ENCODE measurements at places on chromosomes 1 and 21.

GRCh38 chr1:197471248-197471985 is 203.4 kb downstream of the CRB1 start:
- DNase-seq = no peak

DNA sequence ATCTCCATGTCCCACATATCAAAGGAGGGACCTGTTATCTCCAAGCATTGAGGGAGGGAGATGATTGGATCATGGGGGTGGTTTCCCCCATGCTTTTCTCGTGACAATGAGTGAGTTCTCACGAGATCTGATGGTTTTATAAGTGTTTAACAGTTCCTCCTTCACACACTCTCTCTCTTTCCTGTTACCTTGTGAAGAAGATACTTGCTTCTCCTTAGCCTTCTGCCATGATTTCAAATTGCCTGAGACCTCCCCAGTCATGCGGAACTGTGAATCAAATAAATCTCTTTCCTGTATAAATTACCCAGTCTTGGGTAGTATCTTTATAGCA is 91.6 kb downstream of the DDAH1 start:
- no peak for DNase-seq

GRCh38 chr1:111209622-111210021 is 9.2 kb upstream of the DENND2D start:
- DNase-seq = no peak

DNA sequence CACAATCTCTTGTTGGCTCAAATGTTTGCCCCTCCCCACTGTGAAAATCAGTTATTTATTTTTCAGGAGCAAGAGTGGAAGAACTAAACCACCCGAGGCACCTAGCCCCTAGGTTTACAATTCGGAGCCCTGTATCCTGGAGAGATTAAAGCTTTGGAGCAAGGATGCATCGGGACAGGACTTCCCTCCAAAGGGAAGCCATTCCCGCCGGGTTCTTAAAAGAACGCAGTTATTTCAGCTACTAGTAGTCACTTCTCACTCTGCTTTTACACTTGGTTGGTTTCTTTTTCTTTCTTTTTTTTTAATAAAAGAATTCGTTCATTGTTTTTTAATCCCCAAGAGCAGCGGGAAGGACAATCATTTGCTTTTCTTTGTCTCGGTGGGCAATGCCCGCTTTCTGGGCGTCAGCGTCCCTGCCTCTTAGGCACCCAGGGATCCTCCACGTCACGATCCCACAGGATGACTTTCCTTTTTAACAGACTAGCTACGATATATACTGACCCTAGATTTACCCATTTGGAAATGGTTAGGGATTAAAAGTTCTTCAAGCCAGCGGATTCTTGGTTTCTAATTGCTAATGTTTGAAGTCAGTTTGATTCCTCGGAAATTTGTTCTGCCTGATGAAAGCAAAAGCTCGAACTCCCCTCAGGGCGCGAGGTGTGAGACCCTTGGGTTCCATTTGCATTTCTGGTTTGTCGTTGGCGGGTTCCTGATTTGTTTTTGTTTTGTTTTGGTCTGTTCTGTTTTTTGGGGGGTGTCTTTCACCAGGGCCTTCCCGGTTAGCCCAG is 9.0 kb downstream of the TBX15 start:
- DNase-seq = no peak

GRCh38 chr1:183490932-183491331 is 18.6 kb downstream of the SMG7 start:
- DNase-seq = no peak

DNA sequence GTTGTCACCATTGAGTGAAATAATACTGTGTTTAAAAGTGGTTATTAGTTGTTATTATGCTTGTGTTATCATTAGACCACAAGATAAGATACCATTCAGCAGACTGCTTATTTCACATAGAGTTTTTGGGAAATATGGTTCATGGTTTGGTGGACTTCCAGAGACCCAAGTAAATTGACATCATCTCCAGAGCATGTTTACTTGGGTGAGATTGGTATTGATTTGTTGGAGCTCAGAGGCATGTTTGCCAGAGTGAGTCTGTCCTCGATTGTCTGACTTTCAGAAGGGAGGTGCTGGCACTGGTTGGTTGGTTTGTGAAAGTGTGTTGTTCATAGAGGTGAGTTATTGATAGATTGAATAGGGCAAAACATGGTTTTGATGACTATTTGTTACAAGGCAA is 291.4 kb downstream of the TGFB2 start:
- DNase-seq = no peak

DNA sequence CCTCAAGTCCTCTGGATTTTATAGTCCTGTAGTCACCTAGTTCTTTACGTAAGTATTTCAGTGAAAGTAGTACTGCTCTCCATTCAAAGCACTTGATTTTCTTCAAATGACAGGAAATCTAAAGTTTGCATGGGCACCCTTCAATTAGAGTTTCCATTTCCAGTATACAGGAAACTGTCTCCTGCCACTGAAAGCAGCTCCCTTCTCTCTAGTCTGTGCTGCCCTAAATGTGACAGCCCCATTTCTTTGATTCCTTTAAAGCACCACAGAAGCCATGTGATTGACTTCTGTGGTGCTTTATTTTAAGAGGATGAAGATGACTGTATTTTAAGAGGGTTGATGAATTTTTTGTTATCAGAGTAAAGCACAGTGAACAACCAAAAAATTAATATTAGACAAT is 226.1 kb downstream of the DNAH14 start:
- no peak for DNase-seq

All from inflammatory macrophage (primary cell).